Type B pancreatic cell (in vitro differentiated cells): ENCODE measurements at places on chromosomes 6 and 20.

GRCh38 chr6:23414051-23414445 is 712.0 kb upstream of the NRSN1 start:
- H3K4me3 ChIP-seq, result no peak overlapping the region
- H3K36me3 ChIP-seq, result peaks cover 3% of the 10 kb centered on the region
- H3K27ac ChIP-seq, result no peak overlapping the region
- no peaks in the 10 kb centered on the region for H3K27me3 ChIP-seq
- DNase-seq, result no peak

DNA sequence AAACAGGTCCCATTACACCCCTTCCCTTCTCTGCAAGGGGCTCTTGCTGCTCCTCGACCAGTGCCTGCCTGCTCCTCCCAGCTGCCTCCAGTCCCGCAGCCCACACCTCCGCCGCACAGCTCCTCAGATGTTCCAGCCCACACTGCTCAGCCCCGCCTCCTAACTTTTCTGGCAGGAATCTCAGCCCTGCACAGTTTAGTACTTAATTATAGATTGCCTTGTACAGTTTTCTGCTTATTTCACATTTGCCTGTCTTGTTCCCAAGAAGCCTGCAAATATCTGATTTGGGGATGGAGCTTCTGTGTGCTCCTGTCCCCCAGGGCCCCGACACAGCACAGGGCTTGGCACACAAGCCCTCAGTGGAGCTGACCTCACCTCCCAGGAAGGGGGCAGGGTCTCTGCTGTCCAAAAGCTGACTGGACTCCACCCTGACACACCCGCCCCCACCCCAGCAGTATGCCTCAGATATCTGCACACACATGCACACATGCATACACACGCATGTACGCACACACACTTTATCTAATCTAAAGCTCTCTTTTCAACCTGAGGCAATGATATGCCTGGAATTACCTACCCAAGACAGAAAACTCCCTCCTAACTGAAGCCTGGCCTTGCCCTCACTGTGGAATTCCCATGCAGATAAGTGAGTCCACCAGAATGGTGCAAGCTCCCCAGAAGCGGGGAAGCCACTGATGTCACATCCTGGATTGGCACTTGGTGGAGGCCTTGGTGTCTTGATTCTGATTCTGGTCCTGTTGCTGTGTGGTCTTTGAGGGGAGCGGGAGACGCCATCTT is 1.2 kb upstream of the PNPLA1 start:
- DNase-seq, result no peak
- peak overlapping the region; percentile 56 for H3K4me3 ChIP-seq
- peaks cover 3% of the 10 kb centered on the region for H3K27me3 ChIP-seq
- peaks cover 16% of the 10 kb centered on the region for H3K4me1 ChIP-seq
- H3K36me3 ChIP-seq, result no peaks in the 10 kb centered on the region

GRCh38 chr6:52507557-52508260 is 69.2 kb downstream of the TRAM2 start:
- H3K4me1 ChIP-seq, result peaks cover 24% of the 10 kb centered on the region
- no peaks in the 10 kb centered on the region for H3K27me3 ChIP-seq
- H3K27ac ChIP-seq, result no peak overlapping the region
- peaks cover 33% of the 10 kb centered on the region for H3K36me3 ChIP-seq
- no peak overlapping the region for H3K4me3 ChIP-seq

DNA sequence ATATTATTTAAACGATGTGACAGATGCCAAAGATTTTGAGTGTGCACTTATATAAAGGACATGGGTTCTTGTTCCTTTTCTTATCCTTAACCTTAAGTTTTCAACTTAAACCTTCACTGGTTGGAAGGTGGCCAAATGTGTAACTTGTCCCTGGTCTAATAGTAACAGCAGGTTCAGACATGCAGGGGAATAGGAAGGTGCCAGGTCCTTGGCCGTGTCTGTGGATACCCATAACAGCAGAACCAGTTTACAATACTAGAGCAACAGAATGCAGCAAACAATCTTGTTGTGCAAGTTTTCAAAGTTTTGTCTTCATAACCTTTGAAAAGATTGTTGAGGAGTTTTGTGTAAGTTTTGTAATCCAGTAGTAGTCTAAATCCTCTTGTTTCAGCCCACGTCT is 4.4 kb downstream of the MYB start:
- H3K27ac ChIP-seq, result no peak overlapping the region
- peak overlapping the region; percentile 17 for H3K4me3 ChIP-seq
- peaks cover 29% of the 10 kb centered on the region for H3K27me3 ChIP-seq
- no peak for DNase-seq
- peaks cover 14% of the 10 kb centered on the region for H3K4me1 ChIP-seq

DNA sequence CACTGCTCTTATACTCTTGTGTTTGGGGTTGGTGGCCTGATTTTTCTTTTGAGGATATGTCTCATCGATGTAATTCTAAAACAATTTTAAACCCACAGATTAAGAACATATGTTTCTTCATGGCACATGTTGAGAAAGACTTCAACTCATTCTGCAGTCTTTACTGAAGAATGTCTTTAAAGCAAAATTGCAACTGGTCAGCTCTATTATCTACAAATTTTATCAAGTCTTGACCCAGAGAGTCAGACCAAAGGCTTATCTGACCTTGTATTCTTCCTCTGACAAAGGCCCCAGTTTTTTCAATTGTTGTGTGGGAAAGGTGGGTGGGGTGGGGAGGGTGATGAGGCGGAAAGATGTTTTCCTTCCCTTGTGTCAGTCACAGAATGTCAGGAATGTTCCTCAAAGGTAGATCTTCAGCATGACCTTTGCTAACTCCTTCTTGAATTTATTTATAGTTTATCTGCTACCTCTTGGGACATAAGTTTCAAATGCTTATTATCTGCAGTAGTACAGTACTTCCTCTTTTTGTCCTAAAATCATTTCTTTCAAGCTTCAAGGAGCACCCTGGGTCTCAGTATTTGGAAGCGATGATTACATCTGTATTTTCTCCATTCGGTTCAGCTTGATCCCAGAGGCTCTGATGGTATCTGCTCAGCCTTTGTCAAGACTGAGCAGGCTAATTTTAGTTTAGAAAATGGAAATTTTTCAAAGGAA is 63.2 kb upstream of the TIAM2 start:
- peak overlapping the region; percentile 11 for H3K4me3 ChIP-seq
- H3K27me3 ChIP-seq, result no peaks in the 10 kb centered on the region
- H3K36me3 ChIP-seq, result peaks cover 5% of the 10 kb centered on the region
- DNase-seq, result no peak
- peaks cover 31% of the 10 kb centered on the region for H3K4me1 ChIP-seq

GRCh38 chr6:162728197-162728596 is 423 bp downstream of the PACRG start:
- peak overlapping the region; percentile 91 for H3K27ac ChIP-seq
- peak overlapping the region; percentile 98 for H3K4me3 ChIP-seq
- no peak for DNase-seq
- H3K27me3 ChIP-seq, result no peaks in the 10 kb centered on the region
- no peaks in the 10 kb centered on the region for H3K36me3 ChIP-seq

DNA sequence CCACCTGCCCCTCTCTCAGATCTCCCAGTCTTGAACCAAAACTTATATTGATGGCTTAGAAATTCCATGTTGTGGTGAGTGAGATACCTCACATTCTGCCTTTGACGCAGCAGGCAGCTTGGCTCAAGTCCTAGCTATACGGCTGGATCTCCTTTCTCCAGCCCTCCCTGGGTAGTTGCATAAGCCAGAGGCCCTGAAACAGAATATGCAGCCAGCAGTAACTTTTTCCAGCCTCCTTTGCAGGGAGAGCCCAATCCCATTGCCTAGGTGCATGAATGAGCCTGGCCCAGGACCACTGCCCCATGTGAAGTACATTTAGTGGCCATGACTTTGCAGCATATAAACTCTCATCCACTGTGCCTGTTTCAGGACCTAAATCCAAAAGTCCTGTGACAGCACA is 202.2 kb upstream of the CDYL start:
- H3K27ac ChIP-seq, result no peak overlapping the region
- H3K27me3 ChIP-seq, result no peaks in the 10 kb centered on the region
- H3K4me3 ChIP-seq, result no peak overlapping the region
- H3K36me3 ChIP-seq, result no peaks in the 10 kb centered on the region
- no peak for DNase-seq
- no peaks in the 10 kb centered on the region for H3K4me1 ChIP-seq

GRCh38 chr6:167232356-167232755 is 58.8 kb upstream of the UNC93A start:
- H3K4me3 ChIP-seq, result no peak overlapping the region
- DNase-seq, result no peak
- peaks cover 23% of the 10 kb centered on the region for H3K4me1 ChIP-seq
- peaks cover 54% of the 10 kb centered on the region for H3K27me3 ChIP-seq
- no peak overlapping the region for H3K27ac ChIP-seq

DNA sequence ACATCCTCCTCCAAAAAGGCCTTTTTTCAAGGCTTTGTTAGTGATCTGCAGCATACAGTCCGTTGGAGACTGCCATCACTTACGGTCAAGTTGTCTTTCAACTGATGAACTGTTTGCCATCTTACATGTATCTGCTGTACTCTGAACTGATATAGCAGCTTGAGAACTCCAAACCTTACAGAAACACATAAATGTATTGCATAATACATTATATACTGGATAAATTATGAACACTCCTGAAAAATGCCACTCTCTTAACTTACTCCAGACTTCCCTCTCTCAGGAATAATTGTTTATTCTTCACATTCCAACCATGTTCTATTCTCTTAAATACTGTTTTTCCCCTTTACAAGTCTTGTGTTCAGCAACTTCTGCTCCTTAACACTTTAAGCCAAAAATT is 14.6 kb upstream of the RHAG start:
- no peaks in the 10 kb centered on the region for H3K36me3 ChIP-seq
- H3K27me3 ChIP-seq, result no peaks in the 10 kb centered on the region
- no peak for DNase-seq
- H3K4me3 ChIP-seq, result no peak overlapping the region
- H3K4me1 ChIP-seq, result no peaks in the 10 kb centered on the region
- no peak overlapping the region for H3K27ac ChIP-seq
